ENCODE measurements at places on chromosomes 4 and X.

DNA sequence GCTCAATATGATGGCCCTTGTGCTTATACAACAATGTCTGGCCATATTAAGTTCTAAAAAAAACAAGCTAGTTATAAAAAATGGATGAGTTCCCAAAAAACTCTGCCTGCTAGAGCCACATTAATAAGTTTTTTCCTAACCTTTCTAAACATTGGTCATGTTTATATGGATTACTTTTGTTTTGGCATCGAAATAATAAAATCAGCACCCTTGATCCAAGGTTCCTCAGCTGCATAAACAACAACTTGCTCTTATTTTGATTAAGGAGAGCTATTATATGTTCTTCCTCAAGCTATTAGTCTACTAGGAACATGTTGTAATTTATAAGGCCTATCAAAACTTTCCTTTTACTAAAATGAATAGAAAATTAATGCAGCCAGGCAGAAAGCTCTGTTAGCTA lies 48.4 kb downstream of the UNC5C start:
- DNase-seq = no peak

- DNase-seq = no peak
These were observed 1.5 kb downstream of the SPANXN4 start for GRCh38 chrX:143027275-143027674.

- no peak for DNase-seq
These were observed 3.6 kb downstream of the PCDH18 start for GRCh38 chr4:137528673-137529072.

DNA sequence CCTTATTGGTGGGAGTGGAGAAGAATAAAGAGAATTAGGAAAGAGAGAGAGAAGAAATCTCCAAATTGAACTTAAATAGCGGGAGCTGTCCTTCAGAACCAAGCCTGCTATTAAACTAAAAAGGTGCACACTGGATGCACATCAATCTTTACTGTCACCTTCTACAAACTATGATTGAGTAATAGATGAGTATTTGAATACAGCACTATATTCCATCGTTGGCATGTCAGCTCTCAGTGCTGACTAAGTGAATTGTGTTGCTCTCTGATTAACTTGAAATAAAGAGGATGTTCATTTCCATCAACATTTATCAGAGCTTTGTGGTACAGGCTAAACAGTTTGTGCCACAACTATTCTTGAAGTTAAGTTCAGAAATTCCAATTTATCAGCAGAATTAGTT lies 143.7 kb upstream of the PABPC4L start:
- no peak for DNase-seq

GRCh38 chrX:47831788-47832187 lies 4.9 kb upstream of the ZNF81 start:
- DNase-seq = peak; percentile 10

DNA sequence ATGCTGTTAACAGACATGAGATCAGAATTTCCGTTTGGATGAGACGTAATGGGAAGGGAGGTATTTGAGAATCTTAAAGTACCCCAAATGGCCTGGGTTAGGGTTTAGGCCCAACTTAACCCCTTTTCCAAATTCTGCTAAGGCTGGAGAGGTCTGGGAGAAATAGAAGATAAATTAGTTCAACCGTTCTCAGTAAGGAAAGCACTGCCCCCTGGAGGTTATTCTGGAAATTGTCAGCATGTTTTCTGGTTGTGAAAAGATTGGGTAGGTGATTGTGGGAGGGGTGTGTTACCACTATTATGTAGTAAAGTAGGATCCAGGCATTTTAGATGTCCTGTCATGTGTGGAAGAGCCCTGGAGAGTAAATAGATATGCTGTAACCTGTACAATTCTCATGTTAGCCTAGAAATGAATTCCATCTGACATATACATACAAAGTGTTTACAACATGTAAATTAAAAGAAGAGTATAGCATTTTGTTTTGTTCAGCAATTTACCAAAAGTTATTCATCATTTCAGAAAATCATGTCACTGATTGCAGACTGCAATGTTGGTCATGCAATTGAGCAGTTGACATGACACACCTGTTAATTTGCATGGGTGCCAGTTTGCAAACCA lies 26.8 kb upstream of the GRXCR1 start:
- DNase-seq = no peak

Measured in NK-92 treated with Interleukin-12 subunit alpha and Interleukin-12 subunit beta, amount 100 ng/mL, for 24 hours (cell line).